ENCODE measurements at places on chromosomes 1 and 21.

DNA sequence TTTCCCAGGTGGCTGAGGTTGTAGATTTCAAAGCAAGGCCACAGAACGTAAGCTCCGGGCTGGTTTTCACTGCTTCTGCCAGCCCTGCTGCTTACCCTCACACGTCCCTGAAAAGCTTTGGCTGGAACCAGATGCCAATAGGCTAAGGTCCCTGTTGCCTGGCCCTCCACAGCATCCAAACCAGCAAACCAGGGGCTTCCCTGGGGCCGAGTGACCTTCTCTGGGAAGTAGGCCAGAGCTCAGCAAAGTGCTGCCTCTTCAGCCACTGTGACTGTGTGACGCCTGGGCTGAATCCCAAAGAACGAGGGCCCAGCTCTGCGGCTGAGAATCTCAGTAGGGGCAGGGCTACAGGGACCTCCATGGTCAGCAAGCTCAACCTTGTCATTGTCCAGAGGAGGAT is 28.9 kb upstream of the RBM15 start:
- no peak for DNase-seq

DNA sequence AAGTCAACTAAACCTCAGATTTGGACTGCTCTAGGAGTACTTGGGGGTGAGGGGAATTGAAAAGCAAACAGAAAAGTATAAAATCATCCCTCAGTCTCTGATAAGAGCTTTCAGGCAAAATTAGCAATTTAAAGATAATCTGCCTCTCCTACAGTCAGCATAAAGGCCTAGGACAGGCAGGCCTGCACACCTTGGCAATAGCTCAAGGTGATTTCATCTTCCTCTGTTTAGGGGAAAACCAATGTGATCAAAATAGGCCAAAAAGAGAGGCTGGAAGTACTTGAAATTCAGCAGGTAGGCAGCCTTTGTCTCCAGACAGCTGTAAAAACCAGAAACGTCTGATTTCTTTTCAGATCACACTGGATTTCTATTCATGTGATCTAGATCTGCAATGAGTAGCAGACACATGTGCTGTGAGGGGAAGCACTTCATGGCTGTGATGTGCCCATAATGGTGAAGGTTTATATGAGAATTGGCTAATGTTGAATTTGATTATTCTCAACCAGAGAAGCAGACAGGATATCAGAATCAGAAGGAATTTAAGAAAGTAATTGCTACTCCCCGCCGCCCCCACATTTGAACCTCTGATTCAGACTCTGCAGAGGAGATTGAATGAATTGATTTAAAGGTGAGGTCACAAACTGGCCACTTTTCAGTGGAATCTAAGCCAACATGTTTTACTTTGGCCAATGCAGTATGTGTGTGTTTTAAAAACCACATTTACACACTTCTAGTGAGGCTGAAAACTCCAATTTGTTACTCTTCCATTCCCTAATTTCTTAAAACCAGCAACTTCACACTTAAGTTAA is 45.8 kb upstream of the DNASE2B start:
- no peak for DNase-seq

- DNase-seq: no peak
Observed at GRCh38 chr1:29800522-29800956, 564.2 kb downstream of the PTPRU start.

DNA sequence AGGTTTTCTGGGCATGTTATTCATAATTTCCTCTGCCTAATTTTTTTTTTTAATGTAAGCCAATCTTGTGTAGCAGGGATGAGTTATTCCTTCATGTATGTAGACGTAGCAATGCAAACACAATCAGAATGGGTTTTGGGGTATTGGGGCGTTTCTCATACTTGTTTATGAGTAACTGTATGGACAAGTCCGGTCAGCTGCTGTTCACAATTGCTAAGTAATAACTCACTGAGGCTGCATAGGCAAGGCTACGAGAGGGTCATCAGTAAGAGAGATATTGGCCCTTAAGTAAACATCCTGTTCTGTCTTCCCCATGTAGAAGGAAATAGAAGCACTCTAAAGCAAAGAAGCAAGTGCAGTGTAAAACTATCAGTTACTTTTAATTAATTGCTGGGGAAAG is 9.5 kb upstream of the TARS2 start:
- no peak for DNase-seq

GRCh38 chr1:184800876-184801275 is 46.2 kb upstream of the EDEM3 start:
- no peak for DNase-seq

GRCh38 chr1:52792036-52792435 is 50.5 kb upstream of the ZYG11A start:
- no peak for DNase-seq

GRCh38 chr1:214205053-214205452 is 75.9 kb upstream of the SMYD2 start:
- no peak for DNase-seq

DNA sequence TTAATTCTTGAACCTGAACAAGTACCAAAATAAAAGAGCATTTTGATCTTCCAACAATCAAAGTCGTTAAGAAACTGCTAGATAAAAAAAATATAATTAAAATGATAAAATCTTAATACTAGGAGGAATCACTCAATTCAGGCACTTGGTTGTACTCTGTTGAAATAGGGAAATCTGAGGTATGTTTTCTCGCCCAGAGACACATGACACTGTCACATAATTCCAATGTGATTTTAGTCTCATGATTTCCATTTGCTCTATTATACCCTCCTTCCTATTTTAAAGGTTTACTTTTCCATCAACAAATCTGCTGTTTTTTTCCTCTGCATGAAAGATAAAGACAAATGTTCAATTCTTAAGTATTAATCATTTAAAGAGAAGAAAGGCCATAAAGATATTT is 97.6 kb downstream of the ZZZ3 start:
- no peak for DNase-seq

DNA sequence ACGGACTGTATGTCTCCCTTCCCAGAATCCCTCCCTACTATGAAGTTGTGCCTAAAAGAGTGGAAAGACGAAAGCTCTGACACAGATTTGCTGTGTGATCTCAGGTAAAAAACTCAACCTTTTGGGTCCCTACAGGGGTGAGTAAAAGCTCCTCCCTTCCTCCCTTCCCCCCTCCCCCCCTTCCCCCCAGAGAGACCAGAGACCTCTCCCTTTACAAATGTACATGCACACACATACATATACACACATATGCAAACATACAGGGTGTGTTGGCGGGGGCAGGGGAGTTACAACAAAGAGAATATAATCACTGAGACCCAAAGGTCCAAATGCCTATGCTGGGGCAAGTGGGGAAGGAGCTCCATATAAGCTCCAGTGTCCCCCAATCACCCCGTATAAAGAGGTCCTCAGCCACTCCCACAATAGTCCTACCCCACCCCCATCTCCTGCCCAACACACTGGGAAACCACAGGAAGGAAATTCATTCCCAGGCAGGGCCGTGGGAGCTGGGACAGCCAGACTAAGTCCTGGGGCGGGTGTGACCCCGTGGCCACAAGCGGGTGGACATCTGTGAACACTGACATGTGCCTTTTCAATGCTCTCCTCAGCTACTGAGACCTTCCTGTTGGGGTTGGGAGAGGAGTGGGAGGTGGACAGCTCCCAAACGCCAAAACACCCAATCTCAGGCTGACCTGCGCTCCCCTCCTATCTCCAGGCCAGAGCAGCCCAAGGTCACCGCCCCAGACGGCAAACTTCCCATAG is 2.0 kb downstream of the MEF2D start:
- DNase-seq: no peak

DNA sequence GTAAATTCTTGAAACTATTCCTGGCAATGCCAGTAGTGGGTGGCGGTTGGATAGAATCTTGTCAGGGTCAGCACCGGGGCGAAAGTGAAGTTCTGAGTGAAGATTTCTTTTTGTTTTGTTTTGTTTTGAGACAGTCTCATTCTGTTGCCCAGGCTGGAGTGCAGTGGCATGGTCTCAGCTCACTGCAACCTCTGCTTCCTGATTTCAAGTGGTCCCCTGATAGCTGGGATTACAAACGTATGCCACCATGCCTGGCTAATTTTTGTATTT is 33.3 kb downstream of the PCNT start:
- DNase-seq: no peak

DNA sequence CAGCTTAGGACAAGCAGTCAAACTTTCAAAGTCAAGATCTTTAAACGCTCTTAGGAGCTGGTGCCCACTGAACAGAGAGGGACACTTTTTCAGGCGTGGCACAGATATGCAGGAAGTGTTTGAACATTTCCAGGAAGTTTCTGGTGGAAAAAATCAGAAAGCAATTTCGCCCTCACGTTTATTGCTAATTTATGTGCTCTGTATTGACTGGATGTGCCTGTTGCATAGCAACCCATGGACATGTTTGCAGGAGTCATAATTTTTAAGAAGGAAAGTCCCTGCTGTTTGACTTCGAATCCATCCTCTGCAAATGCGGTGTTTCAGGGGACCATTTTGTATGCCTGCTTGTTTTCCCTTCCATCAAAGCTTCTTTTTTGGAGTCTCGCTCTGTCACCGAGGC is 239.9 kb upstream of the IRF2BP2 start:
- DNase-seq: no peak
